ENCODE measurements at places on chromosomes 7 and 10.

GRCh38 chr10:69687426-69687825 lies 57.4 kb downstream of the FAM241B start:
- no peak for DNase-seq

- no peak for DNase-seq
Measured at GRCh38 chr10:22437620-22438588, 92.6 kb downstream of the SPAG6 start.

DNA sequence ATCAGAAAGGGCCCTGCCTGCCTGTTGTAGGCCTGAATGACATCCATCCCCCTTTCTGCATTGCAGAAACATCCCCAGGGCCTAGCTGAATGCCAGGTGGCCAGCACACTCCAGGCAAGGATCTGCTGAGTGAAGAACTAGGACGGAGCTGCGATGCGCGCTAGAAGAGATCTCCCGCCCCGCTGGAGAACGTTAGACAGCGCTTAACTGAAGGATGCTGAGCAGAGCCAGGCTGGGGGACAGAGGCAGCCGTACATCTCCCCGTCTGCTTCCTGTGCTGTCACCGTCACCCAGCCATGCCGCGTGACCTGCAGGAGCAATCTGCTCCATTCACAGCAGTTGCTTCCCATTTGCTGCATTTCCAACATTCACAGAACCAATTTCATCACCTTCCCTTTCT lies 73.3 kb downstream of the FAM53B start:
- DNase-seq = peak; percentile 5

- no peak for DNase-seq
Measured at GRCh38 chr7:142745091-142745635, 4.1 kb upstream of the PRSS1 start.

DNA sequence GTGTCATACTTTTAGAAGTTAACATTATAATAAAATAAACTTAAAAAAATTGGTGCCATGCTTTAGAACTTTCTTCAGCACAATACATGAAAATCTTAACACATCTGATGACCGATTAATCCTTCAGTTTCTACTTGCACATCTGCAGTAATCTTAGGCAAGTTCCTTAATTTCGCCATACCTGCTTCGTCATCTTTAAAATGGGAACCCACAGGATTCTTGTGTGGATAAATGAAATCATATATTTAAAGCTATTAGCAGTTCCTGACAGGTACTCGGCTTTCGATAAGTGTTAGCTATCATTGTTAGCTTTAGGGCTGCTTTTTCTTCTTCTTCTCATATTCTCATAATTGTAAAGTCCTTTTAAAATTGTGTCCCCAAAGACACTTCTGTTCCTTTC lies 907 bp upstream of the VPS50 start:
- no peak for DNase-seq

GRCh38 chr7:102836191-102836919 lies 76.4 kb upstream of the LRRC17 start:
- DNase-seq = no peak

GRCh38 chr10:32189400-32190084 lies 133.3 kb upstream of the KIF5B start:
- DNase-seq = no peak

GRCh38 chr10:103766751-103767505 lies 88.4 kb downstream of the SH3PXD2A start:
- no peak for DNase-seq

DNA sequence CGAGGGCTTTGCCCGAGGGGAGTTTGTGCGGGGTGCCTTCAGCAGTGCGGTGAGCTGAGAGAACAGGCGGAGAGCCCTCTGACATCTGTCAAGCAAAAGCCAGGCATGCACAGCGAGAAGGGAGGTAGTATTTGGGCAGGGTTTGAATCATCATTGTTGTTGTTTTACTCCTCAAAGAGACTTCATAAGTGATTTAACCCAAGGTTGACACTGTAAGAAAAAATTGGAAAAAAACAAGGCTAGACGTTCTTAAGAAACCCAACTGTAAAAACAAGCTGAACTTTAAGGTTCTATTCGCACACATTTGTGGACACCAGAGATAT lies 1.3 kb downstream of the ADAM22 start:
- DNase-seq = peak; percentile 30

- DNase-seq = no peak
Measured at GRCh38 chr10:4276151-4276550, 491.1 kb upstream of the KLF6 start.

GRCh38 chr7:9149499-9150082 lies 716.2 kb downstream of the NXPH1 start:
- no peak for DNase-seq

GRCh38 chr7:24943096-24943948 lies 36.7 kb downstream of the OSBPL3 start:
- DNase-seq = no peak

DNA sequence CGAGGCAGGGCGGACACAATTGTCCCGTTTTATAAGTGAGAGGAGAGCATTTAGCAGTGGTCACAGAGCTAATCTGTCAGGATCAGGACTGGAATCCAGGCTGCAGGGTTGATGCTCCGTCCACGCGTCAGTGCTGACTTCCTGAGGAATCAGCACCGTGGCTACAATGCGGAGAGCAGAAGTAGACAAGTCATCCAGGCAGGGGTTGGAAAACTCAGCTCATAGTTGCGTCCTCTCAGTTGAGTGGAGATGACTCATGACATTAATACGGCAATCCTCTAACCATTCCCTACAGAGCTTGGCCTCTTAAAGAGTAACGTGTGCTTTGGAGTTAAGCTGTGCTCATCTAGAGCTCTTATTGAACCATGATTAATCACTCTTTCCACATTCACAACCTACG lies 17.1 kb upstream of the HTR5A start:
- no peak for DNase-seq

GRCh38 chr7:38276096-38276877 lies 2.9 kb upstream of the TARP start:
- no peak for DNase-seq

DNA sequence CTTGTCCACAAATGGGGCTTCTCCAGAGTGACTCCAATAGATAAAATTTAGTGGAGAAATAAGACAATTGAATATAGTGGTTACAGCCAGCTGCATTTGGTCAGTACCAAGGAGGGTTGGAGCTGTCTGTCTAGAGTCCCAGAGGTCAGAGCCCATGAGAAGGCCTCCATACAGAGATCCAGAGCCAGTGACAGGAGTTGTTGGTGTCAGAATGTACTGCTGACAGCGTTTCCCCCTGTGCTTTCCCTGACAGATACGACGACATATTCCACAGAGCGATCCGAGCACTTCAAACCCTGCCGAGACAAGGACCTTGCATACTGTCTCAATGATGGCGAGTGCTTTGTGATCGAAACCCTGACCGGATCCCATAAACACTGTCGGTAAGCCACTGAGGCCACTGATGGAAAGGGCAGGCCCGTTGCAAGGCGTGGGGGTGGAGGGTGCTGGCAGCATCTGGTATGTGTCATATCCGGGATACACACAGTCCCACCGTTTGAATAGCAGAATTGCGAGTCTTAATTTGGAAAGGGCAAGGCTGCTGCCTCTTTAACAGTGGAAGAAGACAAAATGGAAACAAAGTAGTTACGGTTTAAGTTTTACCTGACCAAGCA lies 483.6 kb downstream of the NRG3 start:
- DNase-seq = no peak

DNA sequence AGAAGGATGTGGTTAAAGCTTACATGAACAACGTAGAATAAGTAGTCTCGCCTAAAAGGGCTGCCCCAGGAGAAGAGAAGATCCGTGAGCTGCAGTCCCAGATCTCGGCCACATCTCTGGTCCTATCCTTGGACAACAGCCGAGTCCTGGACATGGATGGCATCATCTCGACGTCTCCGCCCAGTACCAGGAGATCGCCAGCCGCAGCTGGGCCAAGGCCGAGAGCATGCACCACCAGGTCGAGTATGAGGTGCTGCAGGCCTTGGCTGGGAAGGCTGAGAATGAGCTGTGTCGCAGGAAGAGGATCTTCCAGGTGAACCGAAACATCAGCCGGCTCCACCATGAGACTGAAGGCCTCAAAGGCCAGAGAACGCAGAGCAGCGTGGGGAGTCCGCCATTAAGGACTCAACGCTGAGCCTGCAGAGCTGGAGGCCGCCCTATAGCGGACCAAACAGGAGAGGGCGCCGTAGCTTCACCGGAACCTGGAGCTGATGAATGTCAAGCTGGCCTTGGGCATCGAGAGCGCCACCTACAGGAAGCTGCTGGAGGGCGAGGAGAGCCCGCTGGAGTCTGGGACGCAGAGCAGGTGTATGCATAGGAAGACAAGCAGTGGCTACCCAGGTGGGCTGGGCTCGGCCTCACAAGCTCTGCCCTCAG lies 22.2 kb downstream of the LIPK start:
- DNase-seq = no peak

DNA sequence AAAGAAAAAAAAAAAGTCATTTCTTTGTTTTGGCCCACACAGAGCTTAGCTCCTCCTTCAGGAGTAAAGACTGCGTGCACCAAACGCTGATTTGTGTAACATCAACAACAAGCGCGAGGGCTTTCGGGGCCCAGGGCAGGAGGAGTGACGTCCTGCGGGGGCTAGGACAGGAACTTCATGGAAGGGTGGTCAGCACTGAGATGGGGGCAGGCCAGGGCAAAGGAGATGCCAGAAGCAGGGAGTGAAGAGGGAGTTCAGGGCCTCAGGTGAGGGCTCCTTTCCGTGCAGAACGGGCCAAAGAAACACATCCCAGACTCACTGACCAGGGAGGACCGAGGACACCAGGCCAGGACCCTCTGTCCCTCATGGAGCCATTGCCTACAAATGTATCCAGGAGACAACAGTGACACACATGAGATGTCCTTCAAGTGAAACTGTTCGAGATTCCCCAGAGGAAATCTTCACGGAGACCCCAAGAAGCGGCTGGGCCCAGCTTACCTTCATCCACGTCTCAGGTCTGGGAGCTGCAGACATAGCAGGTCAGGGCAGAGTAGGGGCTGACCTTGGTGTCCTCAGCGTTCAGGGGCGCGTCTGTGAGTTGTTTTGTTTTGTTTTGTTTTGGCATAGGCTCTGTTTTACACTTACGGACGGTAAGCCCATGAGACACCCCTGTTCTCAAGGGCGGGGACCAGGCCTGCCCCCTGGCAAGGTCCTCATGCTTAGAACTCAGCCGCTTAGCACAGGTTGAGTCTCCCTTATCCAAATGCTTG lies 30.4 kb upstream of the SHH start:
- DNase-seq = no peak

- DNase-seq = no peak
Measured at GRCh38 chr10:90958781-90959180, 37.9 kb upstream of the ANKRD1 start.

GRCh38 chr10:78964952-78965633 lies 103.7 kb upstream of the ZMIZ1 start:
- DNase-seq = no peak

- DNase-seq = peak; percentile 87
Measured at GRCh38 chr7:130147710-130148325, 57.4 kb downstream of the TMEM209 start.

DNA sequence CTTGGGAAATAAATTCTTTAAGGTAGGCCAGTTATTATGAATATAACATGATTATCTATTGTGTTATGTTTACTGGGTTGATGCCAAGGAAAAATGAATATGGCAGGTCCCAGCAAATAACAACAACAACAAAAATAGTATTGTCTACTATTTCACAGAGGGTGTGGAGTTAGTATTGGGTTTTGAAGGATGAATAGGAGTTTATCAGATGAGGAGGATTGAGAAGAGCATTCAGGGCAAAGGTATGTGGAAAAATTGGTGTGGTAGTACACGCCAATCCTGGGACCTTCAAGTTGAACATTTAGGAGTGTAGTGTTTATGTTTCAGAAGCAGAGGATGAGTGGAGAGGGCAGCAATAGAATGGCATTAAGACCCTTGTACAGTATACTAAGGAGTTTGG lies 671.9 kb downstream of the AUTS2 start:
- no peak for DNase-seq
